ENCODE measurements at places on chromosomes 6 and 20. TPM values are rescaled to one million over a fixed set of nuclear protein-coding genes. Genes with fewer than 3 reads are reported as not detected.

KHDC1L gene
- polyA plus RNA-seq, result not detected

CNR1 gene
- polyA plus RNA-seq, result 2.5 TPM

CPNE5 gene
- 280 TPM for polyA plus RNA-seq

OR11A1 gene
- not detected for polyA plus RNA-seq

MAP3K7 gene
- polyA plus RNA-seq, result 22.3 TPM

SYCP2 gene
- polyA plus RNA-seq, result 0.56 TPM

SOX18 gene
- polyA plus RNA-seq, result not detected

SLC13A3 gene
- not detected for polyA plus RNA-seq

MYO6 gene
- 0.23 TPM for polyA plus RNA-seq

GPX5 gene
- polyA plus RNA-seq, result not detected

SERPINB6 gene
- 77.8 TPM for polyA plus RNA-seq

CASS4 gene
- polyA plus RNA-seq, result 0.34 TPM

BPIFA1 gene
- polyA plus RNA-seq, result not detected

SLC17A5 gene
- 4.4 TPM for polyA plus RNA-seq

CST4 gene
- polyA plus RNA-seq, result not detected

TSHZ2 gene
- 0.73 TPM for polyA plus RNA-seq

C6orf118 gene
- not detected for polyA plus RNA-seq

TGM3 gene
- polyA plus RNA-seq, result not detected

ME1 gene
- polyA plus RNA-seq, result not detected

NKX2-4 gene
- not detected for polyA plus RNA-seq

OLIG3 gene
- polyA plus RNA-seq, result not detected

NR2E1 gene
- not detected for polyA plus RNA-seq

PAK5 gene
- not detected for polyA plus RNA-seq

CST1 gene
- polyA plus RNA-seq, result not detected

NOX3 gene
- polyA plus RNA-seq, result not detected

EEF1A2 gene
- not detected for polyA plus RNA-seq

LIME1 gene
- 81.2 TPM for polyA plus RNA-seq

PRSS16 gene
- 3.2 TPM for polyA plus RNA-seq

DSP gene
- polyA plus RNA-seq, result 3.2 TPM

SCRT2 gene
- not detected for polyA plus RNA-seq

XKR7 gene
- not detected for polyA plus RNA-seq

TMEM74B gene
- polyA plus RNA-seq, result 0.80 TPM

C20orf204 gene
- polyA plus RNA-seq, result not detected

RUNX2 gene
- polyA plus RNA-seq, result 2.9 TPM

SLC12A5 gene
- polyA plus RNA-seq, result 0.11 TPM

ANKRD6 gene
- 6.6 TPM for polyA plus RNA-seq

FKBP1C gene
- polyA plus RNA-seq, result not detected

SLC17A2 gene
- not detected for polyA plus RNA-seq

HDGFL1 gene
- polyA plus RNA-seq, result not detected

SULF2 gene
- polyA plus RNA-seq, result 1.7 TPM

OR12D3 gene
- not detected for polyA plus RNA-seq

All from IgD-negative memory B cell (primary cell).